ENCODE measurements at places on chromosomes 7 and 10.

DNA sequence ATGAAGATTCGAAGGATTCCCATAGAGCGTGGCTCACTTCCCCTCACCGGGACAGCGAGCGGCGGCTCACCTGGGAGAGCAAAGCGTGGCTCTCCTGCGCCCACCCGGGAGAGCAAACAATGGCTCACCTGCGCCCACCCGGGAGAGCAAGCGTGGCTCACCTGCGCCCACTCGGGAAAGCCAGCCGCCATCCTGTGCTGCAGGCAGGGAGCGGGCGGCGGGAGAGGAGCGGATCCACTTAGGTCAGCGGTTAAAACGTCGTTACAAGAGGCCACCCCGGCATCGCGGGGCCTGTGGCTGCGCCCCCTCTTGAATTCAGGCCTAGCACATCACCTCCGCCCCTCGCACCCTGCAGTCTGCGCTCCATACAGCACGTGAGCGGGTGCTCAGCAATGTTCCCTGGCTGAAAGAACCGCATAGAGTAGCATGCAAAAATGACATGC lies 461 bp upstream of the FIGNL1 start:
- DNase-seq, result peak; percentile 42

GRCh38 chr7:117993377-117994003 lies 120.2 kb upstream of the CTTNBP2 start:
- DNase-seq, result peak; percentile 35

DNA sequence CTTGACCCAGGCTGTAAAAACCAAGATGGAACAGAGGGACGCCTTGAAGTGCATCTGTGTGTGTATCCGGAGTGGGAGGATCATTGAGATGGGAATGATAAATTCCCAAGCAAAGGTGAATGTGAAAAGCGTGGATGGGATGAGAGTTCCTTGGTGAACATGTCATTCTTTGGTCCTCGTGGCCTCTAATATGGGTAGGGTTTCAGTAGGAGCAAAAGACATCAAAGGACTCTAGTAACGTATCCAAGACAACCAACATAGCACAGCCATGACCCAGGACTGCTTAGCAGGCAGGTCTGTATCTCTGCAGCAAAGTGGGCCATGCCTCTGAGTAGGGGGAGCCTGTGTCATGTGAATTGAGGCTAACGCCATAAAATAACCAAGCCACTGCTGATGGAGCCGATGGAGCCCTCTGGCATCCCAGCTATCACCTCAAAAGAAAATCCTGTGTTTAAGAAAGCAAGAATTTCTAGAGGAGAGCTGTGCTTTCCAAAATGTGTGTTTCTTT lies 98.6 kb downstream of the CCDC3 start:
- no peak for DNase-seq

GRCh38 chr10:76229341-76229740 lies 797.9 kb downstream of the LRMDA start:
- no peak for DNase-seq

DNA sequence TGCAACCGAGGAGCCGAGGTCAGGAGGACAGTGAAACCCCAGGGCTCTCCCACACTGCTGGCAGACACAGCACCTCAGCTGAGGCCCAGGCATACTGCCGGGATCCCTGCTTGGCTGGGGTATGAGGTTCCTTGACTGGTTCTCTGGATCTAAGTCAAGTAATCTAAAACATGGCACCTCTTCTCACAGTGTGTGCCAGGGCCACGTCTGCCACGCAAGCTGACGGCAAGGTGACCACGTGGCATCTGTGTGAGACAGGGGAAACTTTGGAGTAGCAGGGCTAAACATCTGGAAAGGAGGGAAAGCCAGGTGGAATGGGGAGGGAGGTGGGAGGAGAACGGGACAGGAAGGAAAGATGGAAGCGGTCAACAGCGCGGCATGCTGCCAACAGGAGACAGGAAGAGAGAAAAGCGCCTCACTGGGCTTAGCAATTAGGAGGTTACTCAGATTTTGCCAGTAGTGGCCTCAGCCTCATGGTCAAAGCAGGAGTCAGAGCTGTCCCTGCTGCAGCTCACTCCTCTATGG lies 103.7 kb downstream of the CXCL12 start:
- no peak for DNase-seq

DNA sequence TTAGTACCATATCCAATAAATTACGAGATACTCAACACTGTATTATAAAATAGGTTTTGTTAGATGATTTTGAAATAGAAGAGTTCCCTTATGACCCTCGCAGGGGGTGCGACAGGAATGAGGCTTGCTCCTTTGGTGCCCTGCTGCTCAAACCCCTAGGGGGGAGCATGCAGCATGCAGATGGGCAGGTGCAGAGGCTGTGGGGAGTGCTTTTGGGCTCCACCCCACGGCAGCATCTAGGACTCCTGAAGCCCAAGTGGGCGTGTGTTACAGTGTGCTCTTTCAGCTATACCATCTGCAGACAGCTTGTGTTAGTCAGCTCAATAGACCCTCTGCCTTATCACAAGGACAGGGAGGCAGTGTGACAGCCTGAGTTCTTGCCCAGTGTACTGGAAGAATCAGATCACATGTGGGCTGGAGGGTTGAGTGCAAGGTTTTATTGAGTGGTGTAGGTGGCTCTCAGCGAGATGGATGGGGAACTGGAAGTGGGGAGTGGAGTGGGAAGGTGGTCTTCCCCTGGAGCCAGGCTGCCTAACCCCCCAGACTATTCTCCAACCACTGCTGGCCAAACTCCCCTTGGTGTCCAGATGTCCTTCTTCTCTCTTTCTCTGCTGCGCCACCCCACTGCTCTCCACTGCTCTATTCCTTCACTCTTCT lies 3.1 kb upstream of the MRC1 start:
- no peak for DNase-seq

DNA sequence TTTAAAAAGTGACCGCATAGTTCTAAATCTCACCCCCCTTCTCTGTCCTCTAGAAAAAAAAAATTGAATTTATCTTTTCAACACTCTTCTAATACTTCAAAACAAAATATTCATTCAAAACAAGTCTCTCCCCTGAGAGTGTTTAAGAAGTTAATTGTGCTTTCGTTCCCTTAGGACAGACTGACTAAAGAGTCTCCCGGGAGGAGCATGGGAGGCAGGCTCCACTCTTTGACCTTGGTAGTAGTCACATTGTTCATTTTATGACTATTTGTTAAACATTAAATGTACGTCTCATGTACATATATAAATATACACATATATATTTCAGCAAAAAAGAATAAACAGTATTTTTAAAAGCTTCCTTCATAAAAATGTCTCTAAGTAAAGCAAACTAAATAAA lies 35.3 kb upstream of the SPOCK2 start:
- DNase-seq, result no peak

- no peak for DNase-seq
Observed at GRCh38 chr7:20411372-20411771, 80.7 kb downstream of the ITGB8 start.

DNA sequence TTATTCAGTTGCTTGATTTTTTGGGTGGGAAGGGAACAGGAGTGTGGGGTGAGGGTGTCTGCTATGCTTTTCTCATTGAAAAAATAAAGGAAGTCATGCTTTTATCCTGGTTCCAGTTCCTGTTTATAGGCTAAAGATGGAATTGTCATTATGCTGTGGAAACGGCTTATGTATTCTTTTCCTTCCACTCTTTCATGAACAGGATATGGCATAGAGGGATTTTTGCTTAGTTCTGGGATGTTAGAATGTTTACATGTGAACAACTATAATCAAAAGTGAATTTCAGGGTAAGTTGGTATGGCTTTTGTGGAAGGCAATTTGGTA lies 35.9 kb upstream of the PTPN12 start:
- no peak for DNase-seq

DNA sequence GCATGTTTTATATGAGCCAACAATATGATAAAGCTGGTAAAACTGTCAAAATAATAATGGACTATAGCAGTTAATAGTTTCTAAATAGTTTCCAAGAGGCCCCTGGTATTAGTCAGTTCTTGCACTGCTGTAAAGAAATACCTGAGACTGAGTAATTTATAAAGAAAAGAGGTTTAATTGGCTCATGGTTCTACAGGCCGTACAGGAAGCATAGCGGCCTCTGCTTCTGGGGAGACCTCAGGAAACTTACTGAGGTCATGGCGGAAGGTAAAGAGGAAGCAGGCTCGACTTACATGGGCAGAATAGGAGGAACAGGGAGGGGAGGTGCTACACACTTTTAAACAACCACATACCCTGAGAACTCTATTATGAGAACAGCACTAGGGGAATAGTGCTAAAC lies 104.6 kb downstream of the PPP1R9A start:
- no peak for DNase-seq

DNA sequence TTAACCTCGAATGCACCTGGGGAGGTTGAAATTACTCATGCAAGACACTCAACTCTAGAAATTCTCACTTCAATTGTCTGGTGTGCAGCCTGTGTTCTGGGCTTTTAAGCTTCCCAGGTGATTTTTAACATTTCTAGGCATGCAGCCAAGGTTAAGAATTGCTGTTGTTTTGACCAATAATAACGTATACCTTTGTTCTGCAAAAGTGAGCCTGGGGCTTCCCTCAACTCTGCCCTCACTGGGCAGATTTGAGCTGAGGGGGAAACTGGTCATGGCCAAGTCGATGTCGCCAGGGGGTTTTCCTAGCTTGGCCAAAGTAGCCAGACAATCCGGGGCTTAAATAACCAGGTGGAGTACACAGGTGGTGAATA lies 568 bp downstream of the PRSS2 start:
- DNase-seq, result peak; percentile 96

DNA sequence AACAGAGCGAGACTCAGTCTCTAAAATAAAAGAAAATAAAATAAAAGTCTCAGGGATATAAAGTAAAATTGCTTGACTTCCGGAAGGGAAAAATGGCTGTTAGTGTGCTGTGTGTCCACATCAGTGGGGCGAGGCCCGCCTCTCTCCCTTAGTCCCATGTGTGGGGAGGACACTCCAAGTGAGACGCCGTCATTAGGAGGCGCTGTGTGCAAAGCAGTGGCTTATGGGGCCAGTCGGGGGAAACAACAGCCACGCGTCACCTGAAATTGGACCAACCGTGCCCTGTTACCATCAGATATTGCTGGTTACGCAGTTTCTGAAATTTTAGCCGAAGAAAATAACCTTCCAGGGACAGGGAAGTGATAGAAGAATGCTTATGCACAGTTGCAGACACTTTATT lies 15.8 kb downstream of the SFXN4 start:
- DNase-seq, result no peak

DNA sequence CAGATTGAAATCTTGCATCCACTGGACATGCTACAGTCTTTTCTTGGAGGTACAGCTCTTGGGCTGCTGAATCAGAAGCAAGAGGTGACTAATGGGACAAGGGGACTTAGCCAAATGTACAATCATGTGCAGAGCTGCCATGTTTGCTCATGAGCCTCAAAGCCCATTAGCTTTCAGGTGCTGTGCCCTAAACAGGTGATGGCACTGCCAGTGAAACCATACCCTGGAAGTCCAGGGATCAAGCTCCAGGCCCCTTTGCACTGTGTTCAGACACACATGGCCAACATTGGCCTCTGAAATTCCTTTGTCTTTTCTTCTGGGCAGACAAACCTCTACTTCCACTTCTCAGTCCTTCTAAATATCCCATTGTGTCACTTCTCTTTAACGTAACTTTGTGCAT lies 328.2 kb downstream of the GRID1 start:
- no peak for DNase-seq

DNA sequence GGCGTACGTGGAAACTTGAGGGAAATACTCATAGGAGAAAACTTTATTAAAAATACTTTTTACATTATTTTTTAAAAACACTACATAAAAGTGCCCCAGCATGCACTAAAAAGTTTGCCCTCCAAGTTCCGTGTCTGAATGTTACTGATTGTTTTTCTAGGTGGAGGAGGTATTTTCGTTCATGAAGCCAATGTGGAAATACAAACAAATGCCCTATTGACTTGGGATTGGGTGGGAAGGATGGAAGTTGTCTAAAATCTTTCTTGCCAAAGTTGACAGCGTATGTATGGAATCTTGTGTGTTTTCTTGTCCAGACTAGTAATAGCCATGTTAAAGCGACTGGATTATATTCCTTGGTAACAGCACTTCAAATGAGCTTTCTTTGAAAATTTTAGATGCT lies 1.2 kb downstream of the PROSER2 start:
- DNase-seq, result no peak

GRCh38 chr7:108235451-108236061 lies 105.4 kb upstream of the LAMB4 start:
- no peak for DNase-seq

DNA sequence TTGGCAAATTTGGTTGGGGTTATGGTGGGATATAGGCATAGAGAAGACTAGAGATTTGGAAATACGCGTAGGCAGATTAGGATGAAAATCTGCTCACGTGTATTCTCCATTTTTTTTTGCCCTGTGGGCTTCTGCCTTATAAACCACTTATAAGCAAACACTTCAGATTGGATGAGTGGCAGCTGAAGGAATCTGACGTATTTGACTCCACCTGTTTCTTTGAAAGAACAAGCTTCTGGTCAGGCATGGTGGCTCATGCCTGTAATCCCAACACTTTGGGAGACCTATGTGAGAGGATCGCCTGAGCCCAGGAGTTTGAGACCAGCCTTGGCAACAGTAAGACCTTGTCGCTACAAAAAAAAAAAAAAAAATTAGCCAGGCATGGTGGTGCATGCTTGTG lies 5.1 kb downstream of the STK31 start:
- DNase-seq, result no peak

DNA sequence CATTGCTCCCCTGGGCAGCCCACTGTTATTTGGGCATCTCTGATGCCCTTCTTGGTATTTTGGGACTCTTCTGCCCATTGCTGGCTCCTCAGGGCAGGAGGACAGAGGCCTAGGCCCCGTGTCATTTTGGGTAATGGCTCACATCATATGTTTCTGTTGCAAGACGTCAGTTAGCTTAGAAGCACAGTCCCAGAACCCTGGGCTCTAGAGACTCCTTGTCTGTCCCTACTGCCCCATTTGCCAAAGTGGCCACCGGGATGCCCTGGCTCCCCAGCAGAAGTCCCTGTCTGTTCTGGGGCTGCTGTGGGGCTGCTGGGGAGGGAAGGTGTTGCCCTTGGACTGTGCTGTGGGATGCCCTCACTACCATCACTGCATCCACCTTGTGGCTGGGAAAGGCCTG lies 48.8 kb downstream of the ADCYAP1R1 start:
- DNase-seq, result no peak

GRCh38 chr10:73723516-73723915 lies 20.7 kb upstream of the SEC24C start:
- no peak for DNase-seq

- no peak for DNase-seq
Observed at GRCh38 chr10:30985512-30985911, 46.2 kb downstream of the ZNF438 start.

- DNase-seq, result no peak
Observed at GRCh38 chr10:86756511-86757112, at the start of gene BMPR1A. Gene BMPR1A (plus strand): TSS chr10:86756619. CDS start chr10:86876019, 119,400 bp downstream.

DNA sequence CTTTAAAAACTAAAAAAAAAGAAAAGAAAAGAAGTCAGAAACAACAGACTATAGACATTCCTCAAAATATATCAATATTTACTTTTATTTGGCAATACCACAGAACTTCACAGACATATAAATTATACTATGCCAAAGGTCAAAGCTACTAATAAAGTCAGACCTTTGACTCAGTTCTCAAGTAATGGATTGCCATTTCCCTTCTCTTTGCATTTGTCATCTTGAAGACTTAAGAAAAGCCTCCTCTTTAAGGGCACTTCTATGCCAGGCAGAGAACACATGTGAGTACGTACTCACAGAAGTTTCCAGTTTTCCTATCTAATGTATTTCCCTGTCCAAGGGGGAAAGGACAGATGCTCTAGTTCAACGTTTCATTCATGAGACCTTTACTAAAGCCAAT lies 37.6 kb downstream of the TNPO3 start:
- DNase-seq, result no peak

- no peak for DNase-seq
Observed at GRCh38 chr7:16323313-16323712, 98.0 kb downstream of the CRPPA start.
